ENCODE measurements at places on chromosomes 5 and 9.

DNA sequence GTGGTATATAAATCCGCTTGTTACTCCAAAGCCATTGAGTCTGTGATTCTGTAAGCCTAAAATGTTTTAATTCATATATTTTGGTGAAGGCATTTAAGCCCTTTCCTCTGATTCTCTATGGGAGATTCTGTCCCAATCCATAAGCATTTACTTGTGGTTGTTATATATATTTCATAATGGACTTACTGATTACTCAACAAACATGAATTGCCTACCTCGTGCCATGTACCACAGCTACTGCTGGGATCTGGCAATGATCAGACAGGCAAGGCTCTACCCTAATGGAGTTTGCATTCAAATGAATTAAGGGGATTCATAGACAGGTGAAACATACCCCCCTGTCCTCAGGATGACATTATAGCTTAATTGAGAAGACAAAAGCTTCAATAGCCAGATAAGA lies 54.5 kb downstream of the C9orf152 start:
- DNase-seq, result no peak

DNA sequence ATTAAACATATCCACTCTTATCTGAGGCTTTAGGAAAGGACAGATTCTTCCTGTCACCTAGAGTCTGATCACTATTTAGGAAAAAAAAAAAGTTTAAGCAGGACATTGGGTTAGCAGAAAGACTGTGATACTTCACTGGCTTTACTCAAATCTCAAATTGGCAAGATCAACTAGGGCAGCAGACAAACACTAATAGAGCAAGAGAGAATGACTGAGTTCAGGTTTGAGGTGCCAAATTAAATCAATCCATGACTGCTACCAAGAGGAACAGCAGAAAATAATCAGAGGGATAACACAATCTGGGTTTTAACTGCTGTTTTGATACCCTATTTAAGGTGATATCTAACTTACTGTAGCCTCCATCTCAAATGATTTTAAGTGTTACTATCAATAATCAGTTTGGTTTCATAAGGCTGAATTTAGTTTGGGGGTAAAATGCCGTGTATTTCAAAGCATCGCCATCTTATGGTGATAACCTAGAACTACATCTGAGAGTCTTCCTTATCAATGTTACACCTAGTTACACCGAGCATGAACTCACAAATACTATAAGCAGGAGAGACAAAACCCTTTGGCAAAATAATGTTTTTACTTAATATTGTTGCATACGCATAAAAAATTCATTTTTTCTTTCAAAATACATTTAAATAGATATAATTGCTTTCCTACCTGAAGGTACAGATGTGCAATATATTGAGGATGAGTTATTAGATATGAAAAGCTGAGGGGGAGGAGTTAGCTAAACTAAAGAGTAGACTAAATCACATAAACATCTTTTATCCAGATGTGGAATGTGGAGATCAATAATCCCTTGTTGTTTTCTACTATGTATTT lies 286.4 kb upstream of the CDH12 start:
- DNase-seq, result no peak

DNA sequence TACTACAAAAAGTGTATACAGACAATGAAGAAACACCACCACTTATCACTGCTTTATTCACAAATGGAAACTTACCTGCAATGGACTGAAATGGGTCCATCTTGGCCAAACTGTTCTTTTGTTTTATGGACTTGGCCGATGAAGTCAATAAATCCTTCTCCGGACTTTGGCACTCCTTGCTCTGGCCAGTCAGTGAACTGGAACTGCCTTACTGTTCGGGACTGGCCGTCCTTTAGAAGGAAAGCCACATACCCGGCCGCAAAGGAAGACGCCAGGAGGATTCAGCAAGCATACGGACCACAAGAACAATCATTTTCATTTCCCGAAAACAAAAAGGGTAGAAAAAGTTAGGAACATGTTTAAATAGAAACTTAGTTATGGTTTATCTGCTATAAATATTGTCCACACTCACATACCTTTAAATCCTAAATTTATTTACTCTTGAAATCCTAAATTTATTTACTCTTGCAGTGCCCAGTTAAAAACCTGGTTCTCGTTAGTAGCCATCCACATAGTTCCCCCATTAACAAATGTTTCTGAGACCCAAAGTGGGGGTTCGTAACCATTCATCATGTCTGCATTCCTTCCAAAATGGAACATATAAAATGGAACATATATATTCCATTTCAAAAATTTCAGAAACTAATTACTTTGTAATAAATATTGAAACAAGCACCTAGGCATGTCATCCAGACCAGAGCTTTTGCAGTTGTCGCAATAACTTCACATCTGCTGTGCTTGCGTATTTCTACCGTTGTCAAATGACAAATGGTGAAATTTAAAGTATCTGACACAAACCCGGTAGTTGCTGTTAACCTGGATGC lies 532.1 kb upstream of the DMAC1 start:
- no peak for DNase-seq

DNA sequence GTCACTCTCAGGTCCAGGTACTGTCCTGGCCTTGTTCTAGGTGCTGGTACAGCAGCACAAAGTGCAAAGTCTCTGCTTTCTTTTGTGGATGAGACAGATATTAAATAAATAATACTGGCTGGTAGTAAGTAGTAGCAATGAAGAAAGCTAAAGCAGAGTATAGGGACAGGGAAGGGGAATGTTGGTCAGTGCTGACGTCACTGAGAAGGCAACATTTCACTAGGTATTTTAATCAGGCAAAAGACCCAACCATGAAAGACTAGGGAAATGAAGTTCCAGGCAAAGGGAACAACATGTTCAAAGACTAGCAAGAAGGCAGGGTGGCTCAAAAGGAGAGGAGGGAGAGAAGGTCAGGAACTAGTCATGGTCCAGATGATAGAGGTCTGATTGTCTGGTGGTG lies 388.2 kb downstream of the YTHDC2 start:
- DNase-seq, result no peak

DNA sequence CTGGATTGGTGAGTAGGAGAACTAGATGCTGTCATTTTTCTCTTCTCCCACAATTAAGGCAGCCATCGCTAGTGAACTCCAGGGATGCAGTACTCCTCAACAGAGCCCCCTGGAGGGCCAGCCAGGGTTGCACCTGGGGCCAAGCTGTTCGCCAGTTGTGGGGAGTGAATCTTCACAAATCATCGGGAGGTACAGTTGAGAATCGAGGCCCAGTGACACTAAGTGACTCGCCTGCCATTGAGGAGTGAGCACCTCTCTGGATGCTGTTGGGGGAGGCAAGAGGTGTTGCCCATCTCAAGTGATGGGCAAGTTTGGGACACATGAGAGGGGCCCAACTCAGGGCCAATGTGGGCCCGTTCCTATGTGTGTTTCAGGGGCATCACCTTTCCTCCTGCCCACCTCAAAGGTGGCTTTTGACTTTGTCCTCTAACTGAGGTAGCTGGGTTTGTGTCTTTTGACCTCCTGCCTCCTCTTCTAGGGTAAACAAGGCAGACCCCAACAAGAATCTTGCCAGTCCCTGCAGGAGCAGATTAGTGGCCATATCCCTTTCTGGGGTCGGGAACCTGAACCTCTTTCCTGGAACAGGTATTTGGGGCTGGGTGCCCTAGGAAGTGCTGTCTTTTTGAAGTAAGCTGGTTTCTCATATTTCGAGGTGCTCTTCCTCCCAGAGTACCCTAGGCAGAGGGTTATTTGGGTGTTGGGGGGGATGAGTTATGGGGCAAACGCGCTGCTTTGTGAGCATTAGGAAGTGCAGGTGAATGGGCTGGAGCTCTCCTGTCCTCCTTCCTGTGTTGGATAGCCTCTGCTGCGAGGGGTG lies 181.2 kb downstream of the MACROH2A1 start:
- DNase-seq, result no peak

DNA sequence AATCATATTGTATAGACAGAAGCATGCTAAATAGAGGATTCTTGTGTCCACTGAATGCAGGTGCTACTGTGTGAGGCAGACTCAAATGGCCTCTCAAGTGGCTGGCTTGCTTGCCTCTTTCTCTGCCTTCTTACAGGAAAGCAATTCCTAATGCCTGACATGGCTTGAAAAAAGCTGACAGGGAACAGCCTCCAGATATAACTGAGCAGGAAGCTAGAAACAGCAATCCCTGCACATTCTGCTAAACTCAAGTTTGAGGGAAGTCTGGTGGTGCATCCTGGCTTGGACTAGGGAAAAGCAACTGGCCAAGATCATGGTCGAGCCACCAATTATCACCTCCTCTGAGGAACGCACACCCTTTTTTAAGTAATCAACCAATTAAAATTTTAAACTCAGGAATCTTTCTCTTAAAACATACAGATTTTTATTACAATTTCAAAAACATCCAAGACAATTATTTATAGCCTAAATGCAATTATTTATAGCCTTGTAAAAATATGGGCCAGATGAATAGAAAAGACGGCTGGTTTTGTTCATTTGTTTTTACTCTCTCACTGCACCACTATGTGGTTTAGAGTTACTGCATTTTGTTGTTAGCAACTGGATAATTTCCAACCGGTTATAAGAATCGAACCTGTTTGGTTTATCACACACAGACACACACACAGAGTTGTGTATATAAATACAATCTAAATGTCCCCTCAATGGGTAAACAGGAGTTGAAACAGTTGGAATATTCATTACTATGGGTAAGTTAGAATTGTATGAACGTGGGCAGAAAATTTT lies 290.9 kb upstream of the ANKRD55 start:
- no peak for DNase-seq

DNA sequence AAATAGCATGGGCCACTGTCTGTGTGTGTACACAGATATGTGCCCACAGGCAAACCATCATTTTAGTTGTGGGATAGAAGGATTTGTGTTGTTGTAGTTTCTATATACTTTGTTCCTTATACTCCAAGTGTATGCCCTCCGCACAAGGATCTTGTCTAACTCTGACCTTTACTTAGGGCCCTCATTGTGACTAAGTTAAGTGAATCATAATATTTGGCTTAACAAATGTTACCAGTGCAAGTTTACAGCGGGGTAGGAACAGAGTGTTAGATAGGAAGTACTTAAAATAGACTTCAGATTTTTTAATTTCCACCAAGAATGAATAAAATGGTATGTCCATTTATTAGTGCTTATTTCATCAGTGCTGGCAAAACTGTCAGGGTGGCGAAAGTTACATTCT lies 29.5 kb upstream of the CYFIP2 start:
- DNase-seq, result no peak

- no peak for DNase-seq
These were observed 87.9 kb downstream of the ANKH start for GRCh38 chr5:14783691-14784090.

- DNase-seq, result no peak
These were observed 68.0 kb upstream of the HSPA9 start for GRCh38 chr5:138643040-138643791.

DNA sequence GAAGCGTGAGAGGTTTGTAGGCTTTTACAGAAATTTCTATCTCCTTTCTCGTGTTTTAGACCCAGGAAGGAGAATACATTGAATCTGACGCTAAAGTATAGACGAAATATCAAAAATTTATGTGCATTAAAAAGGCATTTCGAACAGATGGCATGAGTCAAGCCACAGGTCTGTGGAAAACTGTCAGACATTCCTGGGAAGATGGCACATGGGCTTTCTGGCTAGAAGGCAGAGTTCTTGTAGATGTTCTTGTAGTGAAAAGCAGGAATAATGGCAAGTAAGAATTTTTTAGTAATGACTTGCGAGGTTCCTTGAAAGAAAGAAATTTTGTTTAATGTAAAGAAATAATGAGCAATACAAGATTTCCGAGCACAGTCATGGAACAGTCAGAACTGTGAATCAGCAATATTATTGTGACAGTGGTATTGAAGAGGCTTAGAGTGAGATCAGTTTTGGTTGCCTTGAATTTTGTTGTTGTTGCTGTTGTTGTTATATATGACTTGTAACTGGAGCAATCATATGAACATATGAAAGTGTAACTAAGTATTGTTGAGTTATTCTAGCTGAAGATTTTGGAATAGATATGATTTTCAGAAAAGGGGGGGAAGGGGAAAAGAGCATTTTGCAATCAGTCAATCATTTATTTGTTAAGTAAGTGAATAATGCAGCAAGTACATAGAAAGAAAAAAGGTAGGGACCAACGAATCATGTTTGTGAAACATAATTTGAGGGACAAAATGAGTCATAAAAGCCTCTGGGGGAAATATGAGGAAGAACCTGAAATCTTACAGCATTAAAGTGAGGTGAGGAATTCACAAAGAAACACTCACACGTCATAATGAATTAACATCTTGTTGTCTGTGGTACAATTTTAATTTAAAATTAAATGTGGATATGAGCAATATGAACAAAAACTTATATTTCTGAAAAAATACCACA lies 339.0 kb upstream of the CTNND2 start:
- DNase-seq, result no peak

- no peak for DNase-seq
These were observed 40.5 kb downstream of the TLE1 start for GRCh38 chr9:81648891-81649290.

DNA sequence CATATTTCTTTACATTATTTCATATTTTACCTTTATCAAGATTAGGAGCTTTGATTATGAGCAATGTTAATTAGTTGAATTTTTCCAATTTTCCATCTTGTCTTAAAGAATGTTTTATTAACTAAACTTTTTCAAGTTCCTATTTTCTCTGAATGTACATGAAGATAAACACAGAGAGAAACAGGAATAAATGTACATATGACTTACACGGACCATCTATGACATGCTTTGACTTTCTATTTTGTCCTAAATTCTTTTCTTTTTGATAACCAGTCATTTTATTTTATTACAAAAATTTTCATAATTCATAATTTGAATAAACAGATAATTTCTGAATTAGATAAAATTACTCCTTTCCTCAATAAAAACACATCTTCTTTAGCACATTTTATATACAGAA lies 1038.8 kb upstream of the ARRDC3 start:
- DNase-seq, result no peak

Measured in activated CD8-positive, alpha-beta memory T cell treated with anti-CD3 and anti-CD28 coated beads for 1 hour (primary cell).